ENCODE measurements at places on chromosomes 3 and 15.
A peak's percentile ranks its signal among the peaks of the same experiment; 100 is the strongest.

- no peak for DNase-seq
Measured at GRCh38 chr3:47741925-47742324, 39.8 kb downstream of the SMARCC1 start.

GRCh38 chr3:61981060-61981459, 392.3 kb downstream of the FEZF2 start:
- DNase-seq = no peak

GRCh38 chr15:100131321-100132224, 210.2 kb downstream of the ADAMTS17 start:
- DNase-seq = no peak

- DNase-seq = peak; percentile 9
Measured at GRCh38 chr3:156630081-156630772, 44.2 kb upstream of the TIPARP start.

- no peak for DNase-seq
Measured at GRCh38 chr15:39713846-39714245, 68.8 kb downstream of the FSIP1 start.

DNA sequence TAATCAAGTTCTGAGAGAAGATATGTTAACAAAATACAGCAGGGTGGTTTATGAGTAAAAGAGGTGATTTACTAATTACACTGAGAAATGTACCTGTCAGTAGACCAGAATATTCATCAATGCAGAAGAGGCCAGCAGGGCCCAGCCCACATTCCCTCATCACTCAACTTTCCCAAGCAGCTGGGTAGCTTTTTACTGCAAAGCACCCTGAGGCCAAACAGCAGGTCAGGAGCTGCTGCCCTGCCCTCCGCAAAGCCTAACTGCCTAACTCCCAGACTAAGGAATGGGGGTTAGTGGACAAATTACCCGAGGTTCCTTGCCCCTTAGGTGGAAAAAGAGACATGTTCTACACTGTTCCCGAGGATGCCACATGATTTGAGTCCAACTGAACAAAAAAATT, 108.2 kb downstream of the TBL1XR1 start:
- no peak for DNase-seq

DNA sequence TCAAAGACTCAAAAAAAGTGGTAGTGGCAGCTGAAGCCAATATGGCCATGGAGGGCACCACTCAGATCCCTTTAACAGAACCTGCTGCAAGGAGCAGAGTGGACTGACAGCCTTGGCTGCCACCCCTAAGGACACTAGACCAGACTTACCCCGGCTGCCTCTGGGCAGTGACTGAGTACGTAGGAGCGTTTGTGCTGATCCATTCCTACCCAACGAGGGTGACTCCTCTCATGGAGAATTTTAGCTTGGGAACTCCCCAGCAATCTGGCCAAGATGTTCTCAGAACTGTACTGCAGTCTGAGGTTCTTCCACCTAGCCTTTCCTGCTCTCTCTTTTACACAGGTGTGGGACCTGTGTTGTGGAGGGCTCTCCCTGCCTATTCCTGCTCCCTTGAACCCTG, 22.1 kb downstream of the CLEC3B start:
- DNase-seq = no peak

DNA sequence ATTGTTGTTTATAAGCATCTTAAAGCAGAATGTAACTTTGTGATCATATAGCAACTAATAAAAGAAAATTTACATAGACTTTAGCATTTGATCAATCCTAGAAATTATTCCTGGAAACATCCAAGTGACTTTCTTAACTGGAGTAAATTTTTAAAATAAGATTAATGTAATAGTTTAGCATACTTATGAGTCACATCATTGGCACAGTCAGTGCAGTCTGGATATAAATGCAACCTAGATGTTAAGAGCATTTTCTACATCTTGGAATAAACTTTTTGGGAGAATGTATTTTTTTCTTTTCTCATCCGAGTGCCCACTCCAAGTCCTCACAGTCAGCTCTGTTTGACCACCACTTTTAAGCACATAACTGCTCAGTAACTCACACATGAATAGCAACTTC, 324.6 kb upstream of the PLSCR5 start:
- DNase-seq = no peak

DNA sequence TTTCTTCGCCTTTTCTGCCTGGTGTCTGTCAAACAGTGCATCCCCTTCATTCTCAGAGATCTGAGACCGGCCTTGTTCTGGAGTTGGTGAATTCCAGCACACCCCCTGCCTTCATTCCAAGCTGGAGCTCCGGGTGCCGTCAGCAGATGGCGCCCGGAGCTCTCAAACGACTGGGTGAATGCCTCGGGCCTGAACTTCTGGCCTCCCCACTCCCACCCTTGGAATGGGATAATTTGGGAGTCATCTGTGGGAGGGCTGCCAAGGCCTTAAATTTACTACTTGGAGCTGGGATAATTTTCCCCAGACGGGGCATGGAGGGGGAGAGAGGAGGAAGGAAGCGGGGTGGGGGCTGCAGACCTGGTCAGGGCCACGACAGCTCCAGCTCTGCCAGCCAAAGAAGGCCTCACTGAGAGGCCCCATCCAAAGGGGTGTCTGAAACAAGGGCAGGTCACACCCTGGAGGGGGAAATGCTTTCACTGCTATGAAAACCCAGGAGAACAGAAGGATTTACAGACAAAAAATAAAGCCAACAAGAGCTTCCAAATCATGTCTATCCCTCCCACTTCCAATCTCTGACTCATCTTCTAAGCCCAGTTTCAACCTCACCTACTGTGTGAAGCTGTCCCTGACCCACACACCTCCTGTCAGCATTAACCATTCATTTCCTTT, 187.9 kb downstream of the OPA1 start:
- DNase-seq = peak; percentile 35

GRCh38 chr3:194125442-194125841, 10.5 kb upstream of the HES1 start:
- no peak for DNase-seq

DNA sequence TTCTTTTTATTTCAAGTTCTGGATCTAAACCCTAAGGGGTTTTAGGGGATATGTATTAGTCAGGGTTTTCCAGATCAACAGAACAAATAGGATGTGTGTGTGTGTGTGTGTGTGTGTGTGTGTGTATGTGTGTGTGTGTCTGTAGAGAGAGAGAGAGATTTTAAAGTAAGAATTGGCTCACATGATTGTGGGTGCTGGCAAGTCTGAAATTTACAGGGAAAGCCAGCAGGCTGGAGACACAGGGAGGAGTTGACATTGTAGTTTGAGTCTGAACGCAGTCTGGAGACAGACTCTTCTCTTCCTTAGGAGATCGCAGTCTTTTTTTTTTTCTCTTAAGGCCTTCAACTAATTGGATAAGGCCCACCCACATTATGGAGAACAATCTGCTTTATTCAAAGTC, 428.8 kb upstream of the TBL1XR1 start:
- DNase-seq = no peak

GRCh38 chr3:169699536-169700050, 36.1 kb upstream of the MECOM start:
- DNase-seq = no peak

- no peak for DNase-seq
Measured at GRCh38 chr3:108153451-108153981, 62.7 kb upstream of the CD47 start.

- no peak for DNase-seq
Measured at GRCh38 chr3:121710347-121710746, 39.2 kb downstream of the GOLGB1 start.

DNA sequence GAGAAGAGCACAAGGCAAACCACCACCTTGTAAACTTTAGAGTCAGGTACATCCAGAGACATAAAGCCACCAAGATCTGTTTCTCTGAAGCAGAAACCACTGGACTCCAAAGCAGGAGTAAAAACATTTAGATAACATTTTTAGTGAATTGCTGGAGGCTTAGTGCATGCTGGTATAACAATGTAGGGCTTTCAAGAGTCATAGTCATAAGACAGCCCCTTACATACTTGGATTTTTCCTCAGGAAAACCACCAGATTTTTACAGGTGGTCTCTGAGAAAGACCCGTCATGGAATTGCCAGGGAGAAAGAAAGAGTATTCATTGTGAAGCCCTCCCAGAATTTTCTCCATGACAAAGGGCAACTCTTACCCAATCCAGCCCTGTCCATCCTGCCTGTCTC, 434.5 kb upstream of the NAALADL2 start:
- DNase-seq = no peak

- DNase-seq = no peak
Measured at GRCh38 chr3:67292356-67293121, 294.4 kb downstream of the KBTBD8 start.

DNA sequence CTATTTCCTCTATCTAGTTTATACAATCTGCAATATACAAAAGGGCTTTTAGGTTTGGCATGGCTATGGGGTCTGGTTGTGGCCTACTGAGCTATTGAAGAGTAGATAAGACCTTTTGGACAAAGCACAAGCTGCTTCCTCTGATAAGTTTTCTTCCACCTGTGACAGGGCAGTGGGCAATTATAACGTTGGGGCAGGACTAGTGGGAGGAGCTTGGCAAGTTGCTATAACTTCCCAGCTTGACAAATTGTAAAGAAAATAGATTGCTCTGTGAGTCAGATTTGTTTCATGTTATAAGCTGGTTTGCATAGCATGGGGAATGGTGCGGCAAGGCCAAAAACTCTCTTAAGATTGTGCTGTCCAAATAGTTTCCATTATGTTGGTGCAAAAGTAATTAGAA, 64.9 kb downstream of the SLC7A14 start:
- no peak for DNase-seq

DNA sequence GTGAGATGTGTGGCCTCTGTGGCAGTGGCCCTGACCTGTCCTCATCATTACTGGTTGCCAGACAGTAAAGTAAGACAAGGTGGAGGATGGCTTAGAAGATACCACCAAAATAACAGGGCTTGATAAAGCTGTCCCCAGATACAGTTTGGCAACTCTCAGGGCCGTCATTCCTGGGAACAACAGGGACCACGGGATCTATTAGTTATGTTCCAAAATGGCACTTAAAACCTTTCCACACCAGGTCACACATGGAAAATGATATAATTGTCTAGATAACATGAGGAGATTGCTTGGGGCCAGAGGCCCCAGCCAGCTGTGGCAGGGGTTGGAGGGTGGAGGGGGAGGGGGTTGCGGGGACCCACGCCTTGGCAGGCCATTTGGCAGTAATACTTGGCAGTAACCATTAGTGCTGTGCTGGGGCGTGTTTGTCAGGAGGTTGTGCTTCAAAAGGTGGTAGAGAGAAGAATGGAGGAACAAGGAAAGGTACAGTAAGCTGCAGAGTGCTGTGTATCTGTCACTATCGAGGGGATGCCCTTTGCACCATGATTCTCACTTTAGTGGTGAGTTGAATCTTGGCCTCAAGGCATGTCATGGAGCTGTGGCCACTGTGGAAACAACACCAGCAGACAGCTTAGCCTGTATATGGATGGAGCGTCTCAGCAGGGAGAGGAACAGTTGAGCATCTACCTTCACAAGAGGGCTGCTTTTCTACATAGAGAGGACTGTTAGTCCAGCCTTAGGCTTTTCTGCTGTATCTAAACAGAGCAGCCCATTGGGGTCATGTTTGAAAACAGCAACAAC, 14.0 kb downstream of the PLCL2 start:
- no peak for DNase-seq

DNA sequence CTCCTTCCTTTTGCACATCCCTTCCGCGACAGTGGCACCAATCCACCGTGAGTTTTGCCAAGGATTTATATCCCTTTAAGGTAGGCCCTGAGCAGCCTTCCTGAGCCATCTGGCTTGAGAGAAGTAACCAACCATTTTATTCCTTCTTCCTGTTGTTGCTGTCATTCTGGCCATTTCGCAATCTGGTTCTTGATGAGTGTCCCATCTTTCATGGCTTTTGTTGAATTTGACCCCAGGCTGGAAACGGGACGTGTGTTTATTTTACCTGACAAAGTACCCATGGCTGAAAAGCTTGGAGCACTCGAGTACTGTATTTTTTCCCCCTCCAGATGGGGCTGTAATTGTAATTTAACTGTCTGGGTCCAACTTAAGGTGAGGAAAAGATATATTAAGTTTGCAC, 173.4 kb downstream of the WNT5A start:
- no peak for DNase-seq

- peak; percentile 4 for DNase-seq
Measured at GRCh38 chr15:71443538-71443937, 328.3 kb downstream of the THSD4 start.

- DNase-seq = no peak
Measured at GRCh38 chr15:57118013-57118799, 199.8 kb downstream of the TCF12 start.

- DNase-seq = no peak
Measured at GRCh38 chr3:111769110-111769991, 89.7 kb upstream of the PHLDB2 start.

DNA sequence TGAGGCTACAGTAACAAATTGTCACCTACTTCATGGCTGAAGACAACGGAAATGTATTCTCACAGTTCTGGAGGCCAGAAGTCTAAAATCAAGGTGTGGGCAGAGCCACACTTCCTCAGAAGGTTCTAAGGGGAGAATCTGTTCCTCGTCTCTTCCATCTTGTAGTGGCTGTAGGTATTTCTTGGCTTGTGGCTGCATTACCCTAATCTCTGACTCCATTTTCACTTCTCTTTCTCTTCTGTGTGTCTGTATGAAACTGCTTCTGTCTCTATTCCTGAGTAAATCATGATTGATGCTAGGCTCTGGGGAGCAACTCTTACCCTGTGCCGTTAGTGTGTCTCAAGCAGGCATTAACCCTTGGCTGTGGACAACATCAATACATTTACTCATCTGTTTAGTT, 164.7 kb downstream of the SQOR start:
- DNase-seq = no peak

- no peak for DNase-seq
Measured at GRCh38 chr3:140238646-140239314, 303.8 kb downstream of the CLSTN2 start.

DNA sequence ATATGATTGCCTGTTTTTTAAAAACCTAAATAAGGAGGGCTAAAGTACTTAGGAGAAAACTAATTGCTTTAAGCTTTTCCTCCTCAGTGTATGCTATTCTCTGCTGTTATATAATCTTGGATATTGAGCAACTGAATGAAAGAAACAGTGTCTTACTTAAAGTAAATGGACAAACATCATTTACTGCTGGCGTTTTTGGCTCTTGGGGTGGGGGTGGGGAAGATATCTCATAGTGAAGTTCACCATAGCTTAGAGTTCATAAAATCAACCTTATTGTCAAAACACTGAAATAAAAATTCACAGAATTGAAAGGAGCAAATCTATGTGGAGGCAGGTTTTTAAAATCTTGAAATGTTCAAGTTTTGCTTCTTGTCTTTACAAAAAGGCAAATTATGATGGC, 256.4 kb upstream of the SOX2 start:
- no peak for DNase-seq

DNA sequence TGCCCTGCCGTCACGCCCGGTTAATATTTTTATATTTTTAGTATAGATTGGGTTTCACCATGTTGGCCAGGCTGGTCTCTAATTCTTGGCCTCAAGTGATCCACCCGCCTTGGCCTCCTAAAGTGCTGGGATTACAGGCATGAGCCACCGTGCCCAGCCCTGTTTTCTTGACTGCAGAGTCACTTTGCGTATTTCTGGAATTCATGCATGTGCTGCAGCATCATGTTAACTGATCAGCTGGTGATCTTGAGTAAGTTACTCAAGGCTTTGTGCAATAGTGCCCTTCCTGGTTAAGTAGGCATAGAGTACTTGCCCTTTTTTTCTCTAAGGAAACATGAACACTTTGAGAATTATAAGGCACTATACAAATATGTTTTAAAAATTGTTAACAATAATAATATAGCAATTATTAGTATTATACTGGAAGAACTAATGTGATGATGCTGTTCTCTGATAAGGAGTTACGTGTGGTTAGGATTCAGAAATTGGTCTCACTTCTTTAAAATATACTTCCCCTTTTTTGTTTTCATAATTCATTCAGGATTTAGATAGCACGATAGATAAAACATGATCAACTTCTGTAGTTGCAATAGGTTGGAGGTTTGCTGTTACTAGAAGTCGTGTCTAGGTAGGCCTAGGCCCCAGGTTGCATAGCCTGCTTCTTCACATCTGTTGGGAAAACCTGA, 33.6 kb downstream of the GPR171 start:
- no peak for DNase-seq
